ENCODE measurements at places on chromosomes 4 and X. TPM values are rescaled to one million over a fixed set of nuclear protein-coding genes. Genes with fewer than 3 reads are reported as not detected.

The OTC gene
- polyA plus RNA-seq: 74.5 TPM

The LETM1 gene
- 27.4 TPM for polyA plus RNA-seq

The SLC4A4 gene
- 11.2 TPM for polyA plus RNA-seq

DNA sequence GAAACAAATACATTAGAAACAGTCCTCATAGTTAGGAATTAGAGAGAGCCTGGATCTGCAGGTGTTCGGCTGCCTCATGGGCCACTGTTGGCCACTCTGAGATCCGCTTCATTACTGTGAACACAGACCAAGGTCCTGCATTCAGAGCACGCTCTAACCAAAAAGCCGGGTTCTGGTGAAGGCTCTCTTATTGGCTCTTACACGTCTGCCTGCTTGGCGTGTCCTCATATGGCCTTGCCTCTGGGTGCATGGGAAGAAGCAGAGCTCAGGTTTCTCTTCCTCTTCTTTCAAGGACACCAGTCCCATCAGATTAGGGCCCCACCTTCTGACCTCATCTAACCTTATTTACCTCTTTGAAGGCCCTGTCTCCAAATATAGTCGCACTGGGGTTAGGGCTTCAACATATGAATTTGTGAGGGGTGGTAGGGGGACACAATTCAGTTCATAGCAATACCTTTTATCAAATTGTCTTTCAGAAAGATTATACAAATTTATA, 37.1 kb upstream of the ELF2 start:
- no peaks in the 10 kb centered on the region for H3K4me1 ChIP-seq
- H3K4me3 ChIP-seq: no peak overlapping the region
- no peak overlapping the region for H3K27ac ChIP-seq
- DNase-seq: no peak
- no peaks in the 10 kb centered on the region for H3K27me3 ChIP-seq
- H3K36me3 ChIP-seq: no peaks in the 10 kb centered on the region

The NHS gene
- polyA plus RNA-seq: 6.6 TPM

- H3K27me3 ChIP-seq: no peaks in the 10 kb centered on the region
- no peak overlapping the region for H3K27ac ChIP-seq
- H3K4me3 ChIP-seq: no peak overlapping the region
- no peak for DNase-seq
Measured at GRCh38 chr4:173270312-173271027, 63.7 kb downstream of the HMGB2 start.

DNA sequence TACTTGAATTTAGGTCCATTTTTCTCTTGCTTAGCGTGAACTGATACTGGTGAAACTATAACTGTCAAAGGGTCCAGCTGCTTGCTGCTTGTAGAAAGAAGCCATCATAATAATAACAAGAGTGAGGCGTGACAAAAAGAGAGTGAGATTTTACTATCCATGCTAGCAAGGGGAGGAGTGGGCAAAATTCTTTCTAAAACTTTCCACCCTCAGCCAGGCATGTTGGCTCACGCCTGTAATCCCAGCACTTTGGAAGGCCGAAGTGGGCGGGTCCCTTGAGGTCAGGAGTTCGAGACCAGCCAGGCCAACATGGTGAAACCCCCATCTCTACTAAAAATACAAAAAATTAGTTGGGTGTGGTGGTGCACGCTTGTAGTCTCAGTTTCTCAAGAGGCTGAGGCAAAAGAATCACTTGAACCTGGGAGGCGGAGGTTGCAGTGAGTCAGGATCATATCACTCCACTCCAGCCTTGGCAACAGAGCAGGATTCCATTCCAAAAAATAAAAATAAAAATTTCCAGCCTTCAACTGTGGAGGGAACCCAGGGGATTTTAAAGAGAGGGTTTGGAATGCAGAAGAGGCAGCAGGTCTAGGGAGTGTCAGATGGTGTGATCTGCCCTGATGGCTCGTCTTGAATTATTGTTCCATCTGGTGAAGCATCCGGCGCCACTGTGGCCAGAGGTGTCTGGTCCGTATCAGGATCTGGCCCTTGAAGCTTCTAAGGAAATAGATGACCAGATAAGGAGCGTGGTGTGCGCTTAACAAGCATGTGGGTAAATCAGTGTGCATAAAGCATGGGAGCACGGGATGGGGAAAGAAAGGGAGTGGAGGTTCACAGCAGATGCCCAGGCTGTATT, 51.8 kb downstream of the LRP2BP start:
- H3K4me1 ChIP-seq: no peaks in the 10 kb centered on the region
- peaks cover 37% of the 10 kb centered on the region for H3K36me3 ChIP-seq
- H3K27ac ChIP-seq: peak overlapping the region; percentile 9
- H3K4me3 ChIP-seq: no peak overlapping the region

DNA sequence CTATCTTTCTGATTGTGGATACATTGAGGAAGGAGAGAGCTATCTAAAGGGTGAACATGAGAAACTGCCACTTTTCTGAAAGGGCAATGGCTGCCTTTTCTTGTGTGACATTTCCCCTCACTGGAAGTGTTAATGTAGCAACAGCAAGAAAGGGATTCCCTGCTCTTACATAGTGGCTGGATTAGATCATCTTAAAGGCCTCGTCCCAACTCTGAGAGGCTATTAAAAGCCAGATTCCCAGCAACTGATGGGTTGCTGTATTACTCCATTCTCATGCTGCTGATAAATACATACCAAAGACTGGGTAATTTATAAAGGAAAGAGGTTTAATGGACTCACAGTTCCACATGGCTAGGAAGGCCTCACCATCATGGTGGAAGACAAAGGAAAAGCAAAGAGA, 33.7 kb upstream of the ADH7 start:
- no peak for DNase-seq
- no peak overlapping the region for H3K27ac ChIP-seq
- H3K4me3 ChIP-seq: no peak overlapping the region
- no peaks in the 10 kb centered on the region for H3K4me1 ChIP-seq
- no peaks in the 10 kb centered on the region for H3K27me3 ChIP-seq

The VEGFD gene
- polyA plus RNA-seq: 0.24 TPM

DNA sequence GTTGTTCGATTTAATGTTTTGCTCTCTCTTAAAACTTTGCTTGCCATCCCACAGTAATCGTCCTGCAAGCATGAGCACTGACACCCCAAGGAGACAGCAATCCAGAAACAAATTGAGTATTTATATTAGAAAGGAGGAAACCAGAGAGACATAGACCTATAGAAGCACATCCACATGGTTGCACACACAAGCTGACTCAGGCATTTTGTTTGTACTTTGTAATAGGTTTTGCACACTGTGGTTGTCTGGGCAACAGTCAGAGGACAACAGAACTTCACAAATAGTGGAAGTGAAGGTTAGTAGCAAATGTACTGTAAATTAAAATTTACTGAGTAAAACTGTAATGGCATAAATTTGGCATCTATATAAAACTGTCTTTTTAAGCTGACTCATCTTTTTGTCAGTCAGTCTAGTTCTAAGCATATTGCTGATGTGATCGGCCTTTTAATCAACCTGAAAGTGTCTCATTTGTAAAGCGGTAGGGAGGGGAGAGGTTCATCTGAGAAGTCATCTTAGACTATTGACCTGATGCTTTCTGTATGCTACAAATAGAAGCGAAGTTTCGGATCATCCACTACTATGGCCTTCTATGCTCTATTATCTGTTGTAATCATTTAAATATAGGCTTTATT, 1624.7 kb downstream of the ARAP2 start:
- no peak overlapping the region for H3K4me3 ChIP-seq
- no peaks in the 10 kb centered on the region for H3K27me3 ChIP-seq
- DNase-seq: no peak

The CYTL1 gene
- polyA plus RNA-seq: 6.7 TPM

GRCh38 chrX:10326578-10326977, 169.8 kb downstream of the CLCN4 start:
- no peak overlapping the region for H3K4me3 ChIP-seq
- no peaks in the 10 kb centered on the region for H3K27me3 ChIP-seq

GRCh38 chr4:145012841-145013240, 85.2 kb downstream of the ANAPC10 start:
- no peak overlapping the region for H3K27ac ChIP-seq
- no peaks in the 10 kb centered on the region for H3K4me1 ChIP-seq
- DNase-seq: no peak
- H3K36me3 ChIP-seq: no peaks in the 10 kb centered on the region

DNA sequence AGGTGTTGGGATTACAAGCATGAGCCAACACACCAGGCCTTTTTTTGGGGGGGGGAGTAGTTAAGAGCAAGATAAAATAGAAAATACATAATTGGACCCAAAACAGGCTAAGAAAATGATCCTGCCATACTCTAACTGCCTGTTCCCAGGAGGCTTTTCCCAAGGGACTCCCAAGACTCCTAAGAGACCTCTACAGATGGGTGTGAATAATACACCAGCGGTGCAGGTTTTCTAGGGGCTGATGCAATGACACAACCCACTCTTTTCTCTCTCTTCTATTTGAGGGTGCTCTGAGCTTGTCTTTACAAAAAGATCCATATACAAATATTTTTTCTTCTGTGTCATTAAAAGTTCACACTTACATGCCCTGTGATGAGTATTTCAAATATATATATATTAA, 116.9 kb downstream of the RASL11B start:
- H3K27ac ChIP-seq: no peak overlapping the region
- no peak overlapping the region for H3K4me3 ChIP-seq
- DNase-seq: no peak
- H3K4me1 ChIP-seq: no peaks in the 10 kb centered on the region

The WDR17 gene
- 3.2 TPM for polyA plus RNA-seq

The PGM2 gene
- polyA plus RNA-seq: 35.3 TPM

DNA sequence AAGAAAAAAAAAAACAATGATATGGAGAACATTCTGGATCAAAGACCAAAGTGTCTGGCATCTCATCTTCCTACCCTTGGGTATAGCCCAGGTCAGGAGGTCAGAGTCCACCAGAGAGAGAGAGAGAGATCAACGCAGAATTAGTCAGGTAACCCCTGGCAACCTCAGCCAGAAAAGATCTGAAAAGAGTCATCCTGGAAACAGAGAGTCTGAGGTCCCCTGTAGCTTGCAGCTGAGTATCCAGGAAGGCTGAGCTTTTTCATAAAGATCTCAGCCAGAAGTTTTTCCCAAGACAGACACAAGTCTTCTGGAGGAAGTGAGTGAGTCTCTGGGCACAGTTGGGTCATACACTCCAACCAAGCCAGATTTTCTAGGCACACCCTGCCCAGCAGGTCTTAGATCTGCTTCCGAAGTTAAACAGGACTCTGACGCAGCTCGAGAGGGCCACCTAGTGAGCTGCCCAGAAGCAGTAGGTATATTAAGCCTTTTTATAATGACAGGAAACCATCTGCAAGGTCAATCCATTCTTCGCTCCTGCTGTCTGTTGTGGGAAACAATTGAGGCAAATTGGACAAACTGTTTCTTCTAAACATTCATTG, 35.7 kb downstream of the ACE2 start:
- no peak overlapping the region for H3K27ac ChIP-seq
- H3K4me3 ChIP-seq: no peak overlapping the region
- H3K36me3 ChIP-seq: peaks cover 9% of the 10 kb centered on the region
- no peaks in the 10 kb centered on the region for H3K4me1 ChIP-seq

GRCh38 chrX:95645738-95646137, 1038.9 kb upstream of the DIAPH2 start:
- no peaks in the 10 kb centered on the region for H3K4me1 ChIP-seq
- no peak overlapping the region for H3K27ac ChIP-seq
- no peak for DNase-seq
- H3K36me3 ChIP-seq: no peaks in the 10 kb centered on the region
- H3K27me3 ChIP-seq: no peaks in the 10 kb centered on the region

DNA sequence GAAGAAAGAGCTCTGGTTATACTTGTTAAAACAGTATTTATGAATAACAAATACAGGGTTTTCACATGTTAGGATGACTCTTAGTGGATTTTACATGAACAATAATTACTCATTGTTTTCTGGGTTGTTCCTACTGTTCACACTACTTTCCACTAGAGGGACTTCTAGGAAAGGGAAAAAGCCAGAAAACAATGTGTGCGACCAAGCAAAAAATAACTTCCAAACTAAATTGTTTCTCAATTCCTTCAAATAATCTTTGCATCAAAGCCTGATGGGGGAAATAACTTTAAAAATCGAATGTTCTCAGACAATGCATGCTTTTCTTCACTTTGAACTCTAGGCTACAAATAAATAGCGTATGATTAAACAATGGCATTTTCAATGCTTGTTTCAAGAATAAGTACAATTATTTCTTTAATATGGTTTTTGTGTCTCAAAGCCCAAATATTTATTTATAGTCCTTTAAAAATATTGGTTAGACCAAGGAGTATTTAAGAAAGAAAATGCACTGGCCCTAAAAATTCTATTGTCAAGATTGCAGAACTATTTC, 72.1 kb upstream of the ETNPPL start:
- peaks cover 15% of the 10 kb centered on the region for H3K27me3 ChIP-seq
- peak; percentile 7 for DNase-seq
- H3K36me3 ChIP-seq: no peaks in the 10 kb centered on the region
- no peaks in the 10 kb centered on the region for H3K4me1 ChIP-seq
- no peak overlapping the region for H3K27ac ChIP-seq

DNA sequence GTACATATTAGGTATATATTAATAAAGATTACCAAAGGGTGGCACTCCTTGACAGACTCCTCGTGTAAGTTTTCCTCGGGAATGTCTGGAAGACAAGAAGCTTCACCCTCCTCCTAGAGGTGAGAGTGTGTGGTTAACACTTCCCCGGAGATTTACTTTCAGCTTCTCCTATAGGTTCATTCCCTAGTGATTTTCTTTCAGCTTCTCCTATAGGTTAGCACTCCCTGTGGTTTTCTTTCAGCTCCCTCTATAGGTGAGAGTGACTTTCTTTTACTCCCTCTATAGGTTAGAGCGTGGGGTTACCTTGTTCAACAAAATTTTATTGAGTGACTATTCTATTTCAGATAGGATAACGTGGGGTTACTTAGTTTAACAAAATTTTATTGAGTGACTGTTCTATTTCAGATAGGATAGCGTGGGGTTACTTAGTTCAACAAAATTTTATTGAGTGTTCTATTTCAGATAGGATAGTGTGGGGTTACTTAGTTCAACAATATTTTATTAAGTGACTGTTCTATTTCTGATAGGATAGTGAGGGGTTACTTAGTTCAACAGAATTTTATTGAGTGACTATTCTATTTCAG, 106.0 kb upstream of the PLAC1 start:
- no peak overlapping the region for H3K4me3 ChIP-seq
- no peaks in the 10 kb centered on the region for H3K27me3 ChIP-seq
- no peak overlapping the region for H3K27ac ChIP-seq
- H3K36me3 ChIP-seq: no peaks in the 10 kb centered on the region
- H3K4me1 ChIP-seq: no peaks in the 10 kb centered on the region
- DNase-seq: no peak

DNA sequence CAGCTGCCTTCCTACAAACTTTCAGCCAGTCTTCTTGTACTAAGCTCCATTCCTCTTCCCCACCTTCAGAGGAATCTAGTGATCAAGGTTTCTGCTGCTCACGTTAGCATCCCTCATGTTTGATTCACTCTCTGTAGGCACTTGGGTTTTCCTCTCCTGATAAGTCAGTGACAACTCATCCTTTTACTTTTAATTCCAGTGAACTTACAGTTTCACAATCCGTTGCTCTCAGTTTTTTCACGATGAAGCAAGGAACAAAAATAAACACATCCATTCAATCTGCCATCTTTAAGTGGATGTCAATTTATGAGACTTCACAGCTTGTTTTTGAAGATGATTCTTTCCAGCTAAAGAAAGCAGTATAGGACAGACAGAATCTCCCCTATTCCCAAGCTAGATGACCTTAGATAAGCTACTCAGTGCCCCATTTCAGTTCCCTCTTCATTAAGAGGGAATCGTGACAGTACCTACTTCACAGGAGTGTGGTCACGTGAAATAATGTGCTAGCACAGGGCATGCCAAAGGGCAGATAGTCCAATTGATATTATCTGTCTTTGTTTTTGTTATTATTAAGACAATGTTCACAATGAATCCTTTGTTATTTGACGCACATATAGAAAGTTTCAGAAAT, 234.3 kb downstream of the PALLD start:
- H3K4me1 ChIP-seq: no peaks in the 10 kb centered on the region
- DNase-seq: no peak
- H3K36me3 ChIP-seq: no peaks in the 10 kb centered on the region
- H3K27me3 ChIP-seq: no peaks in the 10 kb centered on the region
- H3K4me3 ChIP-seq: no peak overlapping the region

Measured in large intestine (tissue), 12 donors.